ENCODE measurements at places on chromosomes 5 and 9.
A peak's percentile ranks its signal among the peaks of the same experiment; 100 is the strongest.

DNA sequence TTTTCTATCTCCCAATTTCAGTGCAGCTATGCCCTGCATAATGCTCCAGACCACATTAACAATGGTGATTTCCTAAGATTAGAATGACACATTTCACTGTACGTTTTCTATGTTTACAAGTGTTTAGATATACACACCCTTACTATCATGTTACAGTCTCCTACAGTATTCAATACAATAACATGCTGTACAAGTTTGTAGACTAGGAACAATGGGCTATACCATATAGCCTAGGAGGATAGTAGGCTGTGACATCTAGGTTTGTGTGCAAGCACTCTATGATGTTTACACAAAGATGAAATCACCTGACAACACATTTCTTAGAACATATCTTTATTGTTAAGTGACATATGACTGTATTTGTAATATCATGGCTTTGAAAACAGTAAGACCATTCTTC, 1435.6 kb upstream of the NUDT12 start:
- no peak for DNase-seq

- no peak for DNase-seq
Observed at GRCh38 chr5:126433701-126434100, 10.5 kb downstream of the GRAMD2B start.

DNA sequence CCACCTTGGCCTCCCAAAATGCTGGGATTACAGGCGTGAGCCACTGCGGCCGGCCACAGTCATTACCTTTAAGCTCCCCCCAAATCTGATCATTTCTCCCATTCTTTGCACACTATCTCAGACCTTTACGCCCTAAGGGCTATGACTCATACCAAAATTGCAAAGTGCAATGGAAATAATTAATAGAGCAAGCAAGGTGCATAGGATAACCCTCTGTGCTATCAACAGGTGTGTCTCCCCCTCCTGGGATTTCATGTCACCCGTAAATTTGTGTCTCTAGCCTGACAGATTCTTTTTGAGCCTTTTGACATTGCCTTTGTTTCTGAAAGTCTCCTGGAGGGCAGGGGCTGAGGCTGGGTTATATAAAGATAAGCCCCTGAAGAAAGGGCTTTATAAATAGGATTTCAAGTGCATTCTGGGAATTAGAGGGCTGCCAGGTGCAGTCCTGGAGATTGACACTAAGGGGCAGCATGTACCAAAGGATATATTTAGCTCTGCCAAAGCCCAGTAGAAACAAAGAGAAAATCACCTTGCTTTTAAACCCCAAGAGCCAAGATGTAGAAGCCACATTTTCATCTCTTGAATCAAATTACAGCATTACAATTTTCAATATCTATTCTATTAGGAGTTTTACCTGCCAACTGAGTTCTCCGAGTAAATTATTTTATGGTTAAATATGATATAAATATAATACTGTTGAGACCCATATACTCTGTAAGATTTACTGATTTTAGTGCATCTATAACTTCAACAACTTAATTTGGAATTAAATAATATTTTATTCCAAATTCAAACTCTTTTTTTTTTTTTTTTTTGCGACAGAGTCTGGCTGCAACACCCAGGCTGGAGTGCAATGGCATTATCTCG, 18.2 kb downstream of the S100Z start:
- DNase-seq, result peak; percentile 67

DNA sequence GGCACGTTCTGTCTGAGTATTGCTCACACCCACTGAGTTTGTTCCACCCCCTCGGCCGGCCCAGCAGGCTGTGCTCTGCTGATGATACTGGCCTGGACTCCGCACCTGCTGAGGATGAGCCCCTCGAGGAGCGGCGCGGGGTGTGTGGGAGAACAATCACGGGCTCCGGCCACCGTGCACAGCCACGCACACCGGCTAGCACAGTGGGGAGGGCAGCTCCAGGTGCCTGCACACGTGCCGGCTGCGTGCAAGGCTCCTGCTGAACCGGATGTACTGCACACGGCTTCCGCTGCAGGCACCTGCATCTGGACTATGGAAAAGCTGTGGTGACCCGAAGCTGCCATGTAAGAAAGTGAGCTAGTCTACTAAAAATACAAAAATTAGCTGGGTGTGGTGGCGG, 485.2 kb upstream of the CDH9 start:
- no peak for DNase-seq
